ENCODE measurements at places on chromosomes 3 and 15.

- DNase-seq = no peak
These were observed 722.6 kb downstream of the FHIT start for GRCh38 chr3:60528651-60529050.

DNA sequence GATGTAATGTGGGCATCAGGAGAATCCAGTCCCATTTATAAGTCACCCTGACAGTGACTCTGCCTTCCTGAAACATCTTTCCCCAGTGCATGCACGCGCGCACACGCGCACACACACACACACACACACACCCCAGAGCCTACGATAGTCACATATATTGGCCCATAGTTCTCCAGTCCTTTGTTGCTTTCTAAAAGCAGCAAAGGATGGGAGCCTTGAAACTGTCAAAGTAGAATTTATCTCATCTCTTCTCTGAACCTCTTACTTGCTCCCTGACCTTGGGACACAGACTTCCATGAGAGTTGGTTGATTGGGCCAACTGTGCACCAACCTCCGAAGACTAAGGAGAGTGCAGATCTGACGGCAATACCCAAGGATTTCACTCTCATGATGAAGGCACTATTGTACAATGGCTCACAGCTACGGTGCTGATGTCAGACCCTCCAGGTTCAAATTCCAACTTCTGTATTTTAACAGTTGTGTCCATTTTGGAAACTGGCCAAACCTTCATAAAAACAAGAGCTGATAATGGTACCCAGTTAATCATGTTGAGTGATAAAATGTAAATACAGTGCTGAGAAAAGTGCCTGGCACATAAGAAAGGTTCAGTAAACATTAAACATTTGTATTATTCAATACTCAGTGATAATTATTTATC, 8.3 kb downstream of the CPA3 start:
- DNase-seq = peak; percentile 11

- no peak for DNase-seq
These were observed 144.2 kb upstream of the ARHGEF26 start for GRCh38 chr3:153976891-153977554.

- DNase-seq = no peak
These were observed 48.1 kb downstream of the SETMAR start for GRCh38 chr3:4351164-4351855.

DNA sequence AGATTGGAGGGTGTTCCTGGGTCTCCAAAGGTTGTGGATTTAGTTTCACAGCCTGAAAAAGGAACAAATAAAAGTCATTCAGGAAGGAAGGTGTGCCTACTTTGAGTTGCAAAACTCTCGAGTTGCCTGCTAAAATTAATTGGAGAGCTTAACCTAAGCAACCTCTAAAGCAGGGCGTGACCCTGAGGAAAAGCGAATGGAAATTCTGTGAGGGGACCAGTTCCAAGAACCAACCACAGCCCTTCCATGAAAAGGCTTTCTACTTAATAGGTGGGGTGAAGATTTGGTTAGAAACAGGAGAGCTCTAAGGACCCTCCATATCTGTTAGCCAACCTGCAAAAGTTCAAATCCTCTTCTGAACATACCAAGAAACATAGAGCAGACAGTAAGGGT, 1.5 kb downstream of the CD80 start:
- DNase-seq = no peak

DNA sequence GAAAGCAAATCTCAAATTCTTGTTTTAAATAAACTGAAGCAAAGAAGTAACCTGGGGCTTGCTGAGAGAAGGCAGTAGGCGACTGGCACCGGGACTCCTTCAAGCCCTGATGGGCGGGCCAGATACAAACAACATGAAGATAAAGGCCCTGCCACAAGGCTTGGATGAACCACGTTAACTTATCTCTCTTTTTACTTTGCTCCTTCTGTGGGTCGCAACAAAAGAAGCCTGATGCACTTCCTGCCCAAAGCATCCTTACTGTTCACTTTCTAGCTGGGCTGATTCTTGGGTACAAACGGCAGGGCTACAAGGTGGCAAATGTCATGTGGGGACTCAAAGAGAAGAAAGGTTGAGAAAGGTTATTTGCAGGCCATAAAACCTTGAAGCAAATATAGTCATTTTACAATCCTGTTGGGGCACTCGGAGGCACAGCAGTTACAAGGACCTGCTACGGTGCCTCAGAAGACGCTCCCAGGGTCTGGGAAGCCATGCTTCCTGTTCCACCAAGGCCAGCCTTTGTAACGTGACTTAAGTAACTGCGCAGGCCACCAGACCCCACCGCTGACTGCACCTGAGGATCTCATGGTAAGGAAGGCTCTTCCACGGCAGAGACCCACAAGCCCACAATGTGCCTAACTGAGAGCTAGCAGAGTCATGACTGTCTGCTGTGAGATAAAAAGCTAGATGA, 71.1 kb downstream of the CHSY1 start:
- DNase-seq = no peak

DNA sequence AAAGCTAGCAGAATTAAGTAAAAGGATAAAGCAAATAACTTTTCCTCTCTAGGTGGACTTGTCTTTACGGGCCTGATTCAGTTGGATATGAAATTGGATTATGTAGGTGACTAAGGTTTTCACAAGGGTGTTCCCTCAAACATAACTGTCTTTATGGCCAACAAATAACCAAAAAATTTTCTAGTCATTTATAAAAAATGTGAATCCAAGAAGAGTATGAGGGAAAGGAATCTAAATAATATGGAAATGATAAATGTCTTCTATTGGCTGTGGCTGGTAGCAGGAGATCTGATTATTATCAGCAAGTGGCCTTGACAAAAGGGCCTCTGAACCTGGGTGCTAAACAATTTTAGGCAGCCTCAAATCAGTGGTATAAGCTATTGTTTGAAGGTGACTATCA, 594.0 kb upstream of the UBE2E2 start:
- no peak for DNase-seq

DNA sequence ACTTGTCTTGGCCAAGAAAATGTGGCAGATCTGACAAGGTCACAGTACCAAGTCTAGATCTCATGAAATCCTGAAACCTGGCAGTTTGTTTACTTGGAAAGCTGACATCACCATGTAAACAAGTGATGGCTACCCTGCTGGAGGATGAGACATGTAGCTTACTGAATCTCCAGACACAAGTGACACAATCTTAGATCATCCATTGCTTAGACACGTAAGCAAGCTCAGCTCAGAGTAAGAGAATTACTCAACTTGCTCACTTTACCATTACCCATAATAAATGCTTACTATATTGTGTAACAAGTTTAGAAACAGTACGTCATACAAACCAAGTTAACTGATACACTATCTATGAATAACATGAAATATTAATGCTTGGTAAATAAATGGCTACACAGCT, 263.8 kb downstream of the TBC1D5 start:
- DNase-seq = no peak

DNA sequence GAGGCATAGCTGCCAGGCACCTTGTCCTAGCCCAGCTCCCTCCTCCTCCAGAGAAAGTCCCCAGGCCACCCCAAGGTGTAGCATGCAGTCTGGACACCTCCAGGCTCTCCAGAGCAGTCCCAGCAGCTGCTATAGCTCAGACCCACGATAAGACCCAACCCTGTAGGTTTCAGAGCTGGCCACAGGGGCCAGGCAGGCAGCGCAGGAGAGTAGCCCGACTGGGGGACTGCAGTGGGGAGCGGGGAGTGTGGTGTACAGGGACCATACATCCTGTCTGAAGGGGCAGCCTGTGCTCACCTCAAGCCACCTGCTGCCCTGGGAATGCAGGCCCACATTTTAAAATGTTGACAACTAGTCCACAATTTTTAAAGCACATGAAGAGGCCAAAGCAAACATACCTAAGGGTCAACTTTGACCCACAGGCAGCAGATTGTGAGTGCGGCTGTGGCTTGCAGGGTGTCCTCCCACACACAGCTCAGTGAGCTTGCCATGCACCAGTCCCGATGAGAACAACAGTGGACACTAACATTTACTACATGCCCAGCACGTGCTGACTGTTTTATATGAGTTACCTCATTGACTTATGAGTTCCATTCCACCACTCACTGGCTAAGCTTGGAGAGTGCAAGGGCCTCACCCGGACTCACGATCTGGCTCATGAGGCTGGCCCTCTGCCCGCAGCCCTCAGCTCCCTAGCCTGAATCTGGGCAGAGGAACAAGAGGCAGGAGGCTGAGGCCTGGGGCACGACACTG, 81.4 kb downstream of the DNAJB8 start:
- DNase-seq = no peak

- DNase-seq = no peak
These were observed 156.7 kb downstream of the EPHA3 start for GRCh38 chr3:89264037-89264560.

DNA sequence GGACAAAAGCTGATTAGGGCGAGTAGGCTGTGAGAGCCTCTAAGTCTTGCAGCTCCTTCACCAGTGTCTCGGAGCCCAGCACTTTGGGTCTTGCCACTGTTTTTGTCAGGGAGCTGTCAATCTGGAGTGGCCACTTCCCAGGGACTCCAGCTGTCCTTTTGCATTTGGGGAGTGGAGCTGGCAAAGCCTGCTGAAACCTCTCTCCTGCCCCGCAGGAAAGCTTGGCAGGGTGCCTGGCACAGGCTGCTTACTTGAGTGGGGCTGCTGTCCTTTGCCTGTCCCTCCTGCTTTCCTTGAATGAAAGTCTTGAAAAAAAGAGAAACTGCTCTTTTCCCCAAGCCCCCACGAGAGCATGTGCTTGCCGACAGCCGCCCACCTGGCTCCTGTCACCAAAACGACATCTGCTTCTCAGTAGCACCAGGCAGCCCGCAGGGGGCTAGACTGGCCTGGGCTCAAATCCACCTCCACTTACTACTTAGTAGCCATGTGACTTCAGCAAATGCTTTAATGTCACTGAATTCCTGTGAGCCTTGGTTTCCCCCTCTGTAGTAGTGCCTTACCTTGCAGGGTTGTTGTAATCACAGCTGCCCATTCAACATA, 13.7 kb downstream of the USP13 start:
- peak; percentile 86 for DNase-seq

- DNase-seq = no peak
These were observed 24.6 kb downstream of the CA12 start for GRCh38 chr15:63357061-63357460.

GRCh38 chr3:119647171-119647570, 13.2 kb downstream of the POPDC2 start:
- DNase-seq = no peak

GRCh38 chr3:171566803-171567422, 106.7 kb upstream of the TNIK start:
- DNase-seq = peak; percentile 14

- no peak for DNase-seq
These were observed 323.8 kb upstream of the AZI2 start for GRCh38 chr3:28672406-28672805.

DNA sequence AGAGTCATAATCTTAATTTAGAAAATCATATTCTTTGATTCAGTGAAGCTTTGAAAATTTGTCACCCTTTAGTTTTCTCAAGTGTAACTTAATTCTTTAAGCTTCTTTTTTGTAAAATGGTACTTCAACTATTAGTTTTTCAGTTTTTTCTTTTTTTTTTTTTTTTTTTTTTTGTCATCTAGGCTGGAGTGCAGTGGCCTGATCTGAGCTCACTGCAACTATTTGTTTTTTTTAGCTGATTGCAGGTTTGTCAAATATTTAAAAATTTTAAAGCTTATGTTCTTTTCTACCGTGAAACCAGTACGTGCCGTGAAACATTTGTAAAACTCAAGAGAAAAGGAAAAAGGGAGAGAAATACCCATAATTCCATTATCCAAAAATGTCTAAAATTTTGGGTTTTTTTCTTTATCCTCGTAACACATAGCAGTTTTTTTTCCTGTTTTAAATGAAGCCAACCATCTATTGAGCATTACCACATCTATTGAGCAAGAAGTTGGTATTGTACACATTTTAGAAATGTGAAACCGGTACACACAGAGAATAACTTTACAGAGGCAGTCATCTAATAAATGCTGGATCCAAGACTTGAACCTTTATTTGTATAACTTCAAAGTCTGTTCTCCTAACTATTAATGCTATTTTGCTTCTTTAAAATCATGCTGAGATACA, 25.7 kb downstream of the ECT2 start:
- no peak for DNase-seq

Measured in NCI-H345 (cell line).